ENCODE measurements at places on chromosomes 4 and X.
A peak's percentile ranks its signal among the peaks of the same experiment; 100 is the strongest.

DNA sequence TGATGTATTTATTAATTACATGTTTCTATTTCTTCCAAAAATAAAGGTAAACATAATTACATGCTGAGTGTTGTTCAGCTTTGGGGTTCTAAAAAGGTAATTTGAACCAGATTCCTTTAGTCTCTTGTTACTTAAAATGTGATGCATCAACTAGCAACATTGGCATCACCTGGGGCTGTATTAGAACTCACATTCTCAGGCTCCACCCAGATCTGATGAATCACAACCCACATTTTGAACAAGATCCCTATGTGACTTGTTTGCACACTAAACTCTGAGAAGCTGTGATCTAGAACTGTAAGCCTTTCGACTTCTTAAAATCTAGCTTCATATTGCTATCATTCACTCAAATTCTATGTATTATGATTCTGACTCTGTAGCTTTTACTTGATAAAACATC, 23.0 kb upstream of the HS3ST1 start:
- DNase-seq, result no peak

DNA sequence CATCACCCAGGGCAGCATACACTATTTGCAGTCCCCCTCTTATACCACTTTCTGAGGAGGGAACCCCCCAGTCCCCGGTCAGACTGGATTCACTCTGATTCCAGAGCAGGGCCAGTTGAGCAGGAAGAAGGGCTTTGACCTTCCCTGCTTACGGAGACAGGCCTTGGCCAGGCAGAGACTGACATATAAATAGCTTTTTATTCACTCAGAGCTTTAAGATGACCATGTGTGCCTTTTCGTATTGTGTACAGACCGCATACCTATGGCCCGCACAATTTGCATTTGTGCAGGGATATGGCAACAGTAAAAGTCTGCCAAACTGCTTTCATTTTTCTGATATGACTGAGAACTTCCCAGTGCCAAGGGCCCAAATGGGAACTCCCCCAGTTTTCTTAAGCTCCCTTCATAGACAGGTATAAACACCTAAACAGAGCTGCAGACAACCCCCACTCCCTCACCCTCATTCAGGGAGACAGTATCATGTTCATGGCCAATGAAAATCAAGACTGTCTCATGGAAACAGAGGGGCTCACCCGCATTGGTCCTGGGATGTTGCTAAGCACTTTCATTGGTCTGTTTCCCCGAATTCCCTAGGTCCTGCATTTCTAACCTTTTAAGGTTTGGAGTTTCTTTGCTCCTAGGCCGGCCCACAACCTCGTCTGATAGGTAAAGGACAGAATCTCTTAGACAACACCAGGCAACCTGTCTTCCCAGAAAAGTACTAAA, 86.0 kb downstream of the RTL5 start:
- peak; percentile 41 for DNase-seq

DNA sequence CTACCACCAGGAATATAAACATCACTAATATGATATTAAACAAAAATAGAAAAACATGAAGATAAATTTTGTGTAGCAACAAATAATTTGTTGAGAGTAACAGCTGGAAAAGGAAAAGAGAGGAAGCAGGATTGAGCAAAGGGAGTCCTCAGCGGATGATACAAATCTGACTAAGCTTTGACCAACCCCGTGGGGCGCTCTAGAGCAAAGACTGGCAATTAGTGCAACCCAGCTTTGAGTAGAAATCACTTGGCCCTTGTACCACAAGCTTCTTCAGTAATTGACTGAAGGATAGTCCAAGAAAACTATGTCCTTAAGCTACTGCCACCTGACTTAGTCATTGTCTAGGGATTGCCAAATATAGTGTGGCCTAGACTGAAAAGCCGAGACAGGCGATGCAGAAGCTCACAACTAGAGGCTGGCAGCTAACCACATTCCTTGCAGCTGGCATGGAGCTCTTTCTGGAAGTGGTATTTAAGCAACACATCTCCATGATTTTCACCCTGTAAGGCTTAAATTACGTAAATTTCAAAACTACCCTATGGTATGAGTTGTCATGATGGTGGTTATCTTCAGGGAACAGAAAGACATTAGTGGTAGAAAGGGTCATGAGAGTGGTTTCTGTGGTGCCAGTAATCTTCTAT, 396.0 kb downstream of the PDGFC start:
- peak; percentile 50 for DNase-seq

- peak; percentile 40 for DNase-seq
Observed at GRCh38 chr4:139834226-139834662, 168.6 kb downstream of the MGST2 start.

GRCh38 chrX:136752796-136753195, 27.9 kb downstream of the ARHGEF6 start:
- DNase-seq, result no peak

- DNase-seq, result peak; percentile 58
Observed at GRCh38 chrX:118254611-118255010, 91.3 kb upstream of the WDR44 start.

- no peak for DNase-seq
Observed at GRCh38 chr4:53651156-53651735, 60.0 kb upstream of the LNX1 start.

- DNase-seq, result no peak
Observed at GRCh38 chr4:76562161-76562560, 127.1 kb downstream of the SHROOM3 start.

DNA sequence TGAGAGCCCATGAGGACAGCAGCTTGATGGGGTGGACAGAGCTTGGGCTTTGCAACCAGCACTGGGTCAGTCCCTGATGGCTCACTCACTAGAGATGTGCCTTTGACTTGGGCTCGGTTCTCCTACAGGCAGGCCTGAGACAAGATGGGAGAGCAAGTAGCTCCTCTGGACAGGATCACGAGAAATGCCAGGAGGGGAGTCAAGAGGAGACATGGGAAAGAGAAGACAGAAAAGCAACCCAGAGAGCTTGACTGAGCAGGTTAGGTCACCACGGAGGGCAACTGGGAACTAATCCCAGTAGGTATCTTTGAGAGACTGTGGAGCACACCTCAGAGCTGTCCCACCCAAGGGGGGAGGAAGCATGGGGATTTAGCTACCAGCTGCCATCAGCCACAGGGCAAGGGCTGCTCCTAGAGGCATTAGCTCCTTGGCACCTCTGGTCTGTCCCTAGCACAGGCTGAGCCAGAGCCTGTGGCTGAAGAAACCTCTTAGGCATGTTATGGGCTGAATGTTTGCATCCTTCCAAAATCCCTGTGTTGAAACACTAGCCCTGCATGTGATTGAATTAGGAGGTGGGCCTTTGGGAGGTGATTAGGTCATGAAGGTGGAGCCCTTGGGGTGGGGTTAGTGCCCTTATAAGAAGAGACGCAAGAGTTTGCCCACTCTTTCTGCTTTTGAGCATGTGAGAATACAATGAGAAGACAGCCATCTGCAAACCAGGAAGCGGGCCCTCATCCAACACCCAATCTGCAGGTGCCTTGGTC, 145.6 kb downstream of the SMIM20 start:
- DNase-seq, result no peak
